ENCODE measurements at places on chromosomes 3 and 15. TPM values are rescaled to one million over a fixed set of nuclear protein-coding genes. Genes with fewer than 3 reads are reported as not detected.

Gene SLC28A2
- not detected for total RNA-seq

Gene BUB1B
- 17.6 TPM for total RNA-seq

Gene LRRC31
- not detected for total RNA-seq

Gene TMPRSS7
- total RNA-seq, result not detected

Gene ACAA1
- 47.8 TPM for total RNA-seq

Gene KBTBD13
- total RNA-seq, result 0.30 TPM

Gene CP
- total RNA-seq, result 1.1 TPM

Gene CSPG5
- 1.2 TPM for total RNA-seq

Gene CFAP161
- total RNA-seq, result 0.30 TPM

Gene CCR2
- 2.9 TPM for total RNA-seq

Gene MSL2
- total RNA-seq, result 23.8 TPM

Gene DOCK3
- 0.89 TPM for total RNA-seq

Gene TMC3
- 0.20 TPM for total RNA-seq

Gene TMEM108
- 1.4 TPM for total RNA-seq

Gene SLC2A2
- total RNA-seq, result not detected

Gene TEX9
- 12.2 TPM for total RNA-seq

Gene FBLN2
- 33.5 TPM for total RNA-seq

Gene POU1F1
- total RNA-seq, result not detected

Gene CHRD
- 31.3 TPM for total RNA-seq

Gene GP5
- 0.39 TPM for total RNA-seq

Gene EFHB
- total RNA-seq, result 0.79 TPM

Gene PPIB
- total RNA-seq, result 210 TPM

Gene CCR8
- not detected for total RNA-seq

Gene DENND4A
- 33.6 TPM for total RNA-seq

Gene SI
- total RNA-seq, result not detected

Gene MEF2A
- 71.7 TPM for total RNA-seq

Gene NR1I2
- 0.10 TPM for total RNA-seq

Gene CACNA2D2
- 1.4 TPM for total RNA-seq

Gene TRAT1
- total RNA-seq, result 0.59 TPM

Gene QRICH1
- total RNA-seq, result 66.2 TPM

Gene OXTR
- 0.59 TPM for total RNA-seq

Gene PHC3
- total RNA-seq, result 48.7 TPM

Gene CYP11A1
- 0.69 TPM for total RNA-seq

Gene ARHGAP31
- total RNA-seq, result 13.8 TPM

Gene POLQ
- total RNA-seq, result 3.7 TPM

Gene CHST2
- total RNA-seq, result 16.8 TPM

Gene MYRIP
- 0.99 TPM for total RNA-seq

Gene EBLN2
- 11.0 TPM for total RNA-seq

Gene IMPG2
- total RNA-seq, result 0.59 TPM

Gene TMCO5A
- not detected for total RNA-seq

Gene MYO5C
- 8.0 TPM for total RNA-seq

Gene ONECUT1
- not detected for total RNA-seq

Gene MORC1
- total RNA-seq, result not detected

Gene NR2C2
- total RNA-seq, result 36.7 TPM

Gene GOLGA8Q
- total RNA-seq, result 4.7 TPM

Gene STRIT1
- 2.5 TPM for total RNA-seq

Gene ZCWPW2
- total RNA-seq, result 1.5 TPM

Gene FAM227B
- total RNA-seq, result 4.7 TPM

Gene GHSR
- not detected for total RNA-seq

Gene CCDC32
- total RNA-seq, result 15.0 TPM

Gene QARS1
- 213 TPM for total RNA-seq

Gene PODXL2
- total RNA-seq, result 8.4 TPM

Gene GALNT15
- 2.5 TPM for total RNA-seq

Gene ISLR
- total RNA-seq, result 46.8 TPM

Gene HES1
- total RNA-seq, result 53.8 TPM

Gene LXN
- 14.1 TPM for total RNA-seq

Measured in skin of body (tissue), 3 donors.